Amygdala (tissue), 56 donors: ENCODE measurements at places on chromosomes 4 and X.

- DNase-seq: no peak
Measured at GRCh38 chrX:147875866-147876596, 35.7 kb upstream of the FMR1 start.

DNA sequence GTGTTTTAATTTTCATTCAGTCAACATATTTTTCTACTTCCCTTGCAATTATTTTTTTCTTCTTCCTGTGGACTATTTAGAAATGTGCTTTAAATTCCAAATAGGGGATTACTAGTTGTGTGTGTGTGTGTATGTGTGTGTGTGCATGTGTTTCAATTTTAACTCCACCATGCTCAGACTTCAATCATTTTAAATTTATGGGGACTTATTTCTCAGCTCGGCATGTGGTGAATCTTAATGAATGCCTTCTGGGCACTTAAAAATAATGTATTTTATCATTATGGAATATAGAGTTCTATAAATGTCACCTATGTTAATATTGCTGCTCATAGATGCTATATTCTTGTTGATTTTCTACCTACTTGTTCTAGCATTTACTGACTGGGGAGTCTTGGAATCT is 465.6 kb upstream of the PRKX start:
- DNase-seq: no peak

DNA sequence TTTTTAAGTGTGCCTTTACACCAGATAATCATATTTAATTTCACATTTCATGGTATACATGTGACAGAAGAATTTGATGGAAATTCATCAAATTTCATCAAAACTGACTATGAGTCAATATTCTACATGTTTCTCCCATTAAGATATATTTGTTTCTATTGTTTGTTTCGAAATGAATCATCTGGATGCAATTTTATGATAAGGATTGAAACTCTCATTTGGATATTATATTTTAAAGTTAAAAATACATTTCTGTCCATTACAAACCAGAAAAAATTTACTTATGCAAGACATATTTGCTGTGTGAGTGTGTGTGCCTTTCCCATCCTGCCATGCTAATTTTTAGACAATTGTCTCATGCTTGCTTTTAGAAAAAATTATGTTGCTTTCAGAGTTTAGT is 52.2 kb downstream of the SULT1B1 start:
- DNase-seq: no peak

- DNase-seq: no peak
Measured at GRCh38 chr4:115361781-115362180, 248.4 kb upstream of the NDST4 start.
